ENCODE measurements at places on chromosomes 6 and 20. TPM values are rescaled to one million over a fixed set of nuclear protein-coding genes. Genes with fewer than 3 reads are reported as not detected.

The PSORS1C1 gene
- not detected for polyA plus RNA-seq

The TRIM27 gene
- 12.7 TPM for polyA plus RNA-seq

The PROKR2 gene
- not detected for polyA plus RNA-seq

The SLC35D3 gene
- not detected for polyA plus RNA-seq

The COX4I2 gene
- polyA plus RNA-seq: 1.9 TPM

The SYNDIG1 gene
- 92.0 TPM for polyA plus RNA-seq

The BPI gene
- polyA plus RNA-seq: not detected

The DEFB132 gene
- not detected for polyA plus RNA-seq

The BAG2 gene
- polyA plus RNA-seq: 4.8 TPM

The RNF217 gene
- 5.6 TPM for polyA plus RNA-seq

The SRF gene
- polyA plus RNA-seq: 0.74 TPM

The TMC2 gene
- not detected for polyA plus RNA-seq

The TRIM40 gene
- not detected for polyA plus RNA-seq

The CRISP2 gene
- not detected for polyA plus RNA-seq

The CLVS2 gene
- polyA plus RNA-seq: 16.6 TPM

The COL9A3 gene
- polyA plus RNA-seq: 1.8 TPM

The ADTRP gene
- 1.3 TPM for polyA plus RNA-seq

The GLO1 gene
- 81.8 TPM for polyA plus RNA-seq

The PRND gene
- not detected for polyA plus RNA-seq

The STXBP5 gene
- 8.6 TPM for polyA plus RNA-seq

The CNBD2 gene
- 0.91 TPM for polyA plus RNA-seq

The INSM1 gene
- 0.11 TPM for polyA plus RNA-seq

The GNMT gene
- not detected for polyA plus RNA-seq

The BMP7 gene
- 1.8 TPM for polyA plus RNA-seq

The FOXP4 gene
- 6.0 TPM for polyA plus RNA-seq

The KCNG1 gene
- 0.93 TPM for polyA plus RNA-seq

The SCUBE3 gene
- 2.1 TPM for polyA plus RNA-seq

The HLA-DQA1 gene
- not detected for polyA plus RNA-seq

The COMMD7 gene
- 31.0 TPM for polyA plus RNA-seq

The ACSS2 gene
- polyA plus RNA-seq: 24.7 TPM

The ESF1 gene
- polyA plus RNA-seq: 44.8 TPM

The TAP1 gene
- 3.8 TPM for polyA plus RNA-seq

The TPX2 gene
- 18.5 TPM for polyA plus RNA-seq

The SF3B5 gene
- polyA plus RNA-seq: 341 TPM

The C20orf202 gene
- 3.3 TPM for polyA plus RNA-seq

The WASF1 gene
- polyA plus RNA-seq: 45.5 TPM

The ARHGAP40 gene
- not detected for polyA plus RNA-seq

The PAX1 gene
- not detected for polyA plus RNA-seq

The HLA-DPA1 gene
- 0.92 TPM for polyA plus RNA-seq

The MYLK2 gene
- polyA plus RNA-seq: not detected

The GGTLC1 gene
- not detected for polyA plus RNA-seq

The KHDRBS2 gene
- polyA plus RNA-seq: 20.7 TPM

The ZSCAN12 gene
- 2.2 TPM for polyA plus RNA-seq

The CST3 gene
- polyA plus RNA-seq: 167 TPM

The PGBD1 gene
- polyA plus RNA-seq: 7.1 TPM

The POU5F1 gene
- not detected for polyA plus RNA-seq

The PNPLA1 gene
- not detected for polyA plus RNA-seq

The PPIL1 gene
- 46.7 TPM for polyA plus RNA-seq

The FAM83C gene
- polyA plus RNA-seq: not detected

The OR2H1 gene
- not detected for polyA plus RNA-seq

The ENPP1 gene
- 7.2 TPM for polyA plus RNA-seq

The SRSF12 gene
- polyA plus RNA-seq: 8.6 TPM
